ENCODE measurements at places on chromosomes 16 and 17.

GRCh38 chr16:19939553-19939952 is 54.9 kb upstream of the GPRC5B start:
- DNase-seq: no peak

- peak; percentile 61 for DNase-seq
Observed at GRCh38 chr16:30032083-30032819, 1.2 kb upstream of the TLCD3B start.

GRCh38 chr16:68704232-68704867 is 32.7 kb upstream of the CDH1 start:
- DNase-seq: peak; percentile 57

- DNase-seq: no peak
Observed at GRCh38 chr17:27959382-27959709, 66.2 kb upstream of the LYRM9 start.

DNA sequence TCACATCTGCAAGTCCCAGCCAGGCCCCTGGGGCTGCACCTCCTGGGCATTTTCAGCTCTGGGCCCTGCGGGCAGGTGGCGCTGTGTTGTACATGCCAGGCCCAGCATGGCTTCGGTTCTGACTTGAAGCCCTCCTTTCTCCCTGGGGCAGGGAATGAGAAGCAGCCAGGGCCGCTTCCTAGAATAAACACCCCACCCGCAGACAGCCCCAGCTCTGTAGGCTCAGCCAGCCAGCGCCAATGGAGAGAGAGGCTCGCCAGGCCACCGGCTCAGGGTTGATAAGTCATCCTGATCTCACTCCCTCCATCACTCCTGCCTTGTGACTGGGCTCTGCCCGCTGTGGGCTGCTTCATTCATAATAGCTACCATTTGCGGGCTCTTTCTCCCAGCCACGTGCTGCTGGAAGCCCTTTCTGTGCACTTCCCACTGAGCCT is 6.0 kb upstream of the GLIS2 start:
- DNase-seq: peak; percentile 73

DNA sequence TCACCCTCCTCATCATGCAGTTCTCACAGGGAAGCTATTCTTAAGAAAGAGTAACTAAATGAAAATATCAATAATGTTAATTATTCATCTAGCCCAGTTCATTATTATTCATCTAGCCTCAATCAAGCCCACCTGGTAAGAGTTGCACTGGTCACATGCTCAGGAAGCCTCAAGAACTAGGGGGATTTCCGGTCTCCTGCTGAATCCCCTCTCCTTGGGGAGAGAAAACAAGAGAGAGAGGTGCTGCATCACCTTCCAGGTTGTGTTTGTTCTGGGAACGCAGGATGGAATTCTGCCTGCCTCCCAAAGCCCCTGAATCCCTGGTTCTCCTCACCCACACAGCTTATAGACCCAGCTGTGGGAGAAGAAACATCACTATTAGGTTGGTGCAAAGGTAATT is 164.0 kb downstream of the PMP22 start:
- no peak for DNase-seq

GRCh38 chr17:82648742-82649331 is 593 bp upstream of the WDR45B start:
- peak; percentile 38 for DNase-seq

DNA sequence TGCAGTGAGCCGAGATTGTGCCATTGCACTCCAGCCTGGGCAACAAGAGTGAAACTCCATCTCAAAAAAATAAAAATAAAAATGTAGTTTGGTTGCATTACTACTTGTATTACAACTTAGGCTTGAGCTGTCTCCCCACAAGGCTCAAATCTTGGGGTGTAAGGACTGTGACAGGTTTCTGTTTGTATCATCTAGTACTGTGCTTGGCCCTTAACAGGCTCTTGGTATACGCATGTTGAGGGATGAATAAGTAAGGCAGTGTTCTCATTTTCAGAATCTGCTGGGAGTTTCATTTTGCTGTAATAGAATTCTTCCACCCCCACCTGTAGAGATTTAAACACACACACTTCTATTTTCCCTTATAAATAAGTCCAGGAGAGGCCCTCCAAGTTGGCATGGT is 289.4 kb upstream of the EEF2KMT start:
- no peak for DNase-seq

DNA sequence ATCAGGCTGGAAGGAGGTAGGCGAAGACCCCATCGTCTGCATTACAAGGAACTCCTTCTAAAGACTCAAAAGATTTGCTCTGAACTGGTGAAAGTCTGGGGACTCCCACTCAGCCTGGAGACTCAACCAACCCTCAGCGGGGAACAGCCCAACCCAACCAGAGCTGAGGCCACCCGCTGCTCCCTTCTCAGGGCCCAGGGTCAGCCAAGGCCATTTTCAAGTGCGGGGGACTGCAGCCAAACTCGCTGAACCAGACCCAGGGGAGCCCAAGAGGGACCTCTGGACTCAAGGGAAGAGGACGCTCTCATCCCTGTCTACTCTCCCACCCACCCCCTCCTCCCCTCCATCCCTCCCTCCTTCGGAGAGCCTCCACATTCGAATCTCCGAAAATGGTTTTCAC is 24.1 kb downstream of the XYLT1 start:
- DNase-seq: no peak

DNA sequence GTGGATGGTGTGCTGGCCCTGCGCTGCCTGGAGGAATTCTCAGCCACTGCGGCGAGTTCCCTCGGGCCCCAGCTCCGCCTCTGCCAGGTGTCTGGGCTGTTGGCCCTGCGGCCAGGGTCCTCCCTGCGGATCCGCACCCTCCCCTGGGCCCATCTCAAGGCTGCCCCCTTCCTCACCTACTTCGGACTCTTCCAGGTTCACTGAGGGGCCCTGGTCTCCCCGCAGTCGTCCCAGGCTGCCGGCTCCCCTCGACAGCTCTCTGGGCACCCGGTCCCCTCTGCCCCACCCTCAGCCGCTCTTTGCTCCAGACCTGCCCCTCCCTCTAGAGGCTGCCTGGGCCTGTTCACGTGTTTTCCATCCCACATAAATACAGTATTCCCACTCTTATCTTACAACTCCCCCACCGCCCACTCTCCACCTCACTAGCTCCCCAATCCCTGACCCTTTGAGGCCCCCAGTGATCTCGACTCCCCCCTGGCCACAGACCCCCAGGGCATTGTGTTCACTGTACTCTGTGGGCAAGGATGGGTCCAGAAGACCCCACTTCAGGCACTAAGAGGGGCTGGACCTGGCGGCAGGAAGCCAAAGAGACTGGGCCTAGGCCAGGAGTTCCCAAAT is 1.3 kb upstream of the TNFSF13 start:
- no peak for DNase-seq

GRCh38 chr17:55758171-55758570 is 7.3 kb downstream of the PCTP start:
- DNase-seq: no peak

DNA sequence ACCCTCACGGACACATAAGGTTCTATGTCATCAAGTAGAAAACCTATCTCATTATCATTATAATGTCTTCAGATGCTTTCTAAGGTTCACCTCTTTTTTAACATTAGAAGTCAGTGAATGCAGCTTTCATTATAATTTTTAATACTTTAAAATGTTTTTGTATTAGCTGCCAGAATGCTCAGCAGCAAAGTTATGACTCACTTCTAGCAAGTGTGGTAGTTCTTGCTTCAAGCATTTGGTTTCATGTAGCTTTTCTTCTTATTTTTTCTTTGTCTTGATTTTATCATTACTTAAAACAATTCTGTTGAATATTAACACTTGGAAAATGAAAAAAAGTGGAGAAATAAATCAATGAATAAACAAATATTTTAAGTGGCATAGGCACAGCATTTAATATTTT is 23.4 kb downstream of the LPCAT2 start:
- DNase-seq: no peak

DNA sequence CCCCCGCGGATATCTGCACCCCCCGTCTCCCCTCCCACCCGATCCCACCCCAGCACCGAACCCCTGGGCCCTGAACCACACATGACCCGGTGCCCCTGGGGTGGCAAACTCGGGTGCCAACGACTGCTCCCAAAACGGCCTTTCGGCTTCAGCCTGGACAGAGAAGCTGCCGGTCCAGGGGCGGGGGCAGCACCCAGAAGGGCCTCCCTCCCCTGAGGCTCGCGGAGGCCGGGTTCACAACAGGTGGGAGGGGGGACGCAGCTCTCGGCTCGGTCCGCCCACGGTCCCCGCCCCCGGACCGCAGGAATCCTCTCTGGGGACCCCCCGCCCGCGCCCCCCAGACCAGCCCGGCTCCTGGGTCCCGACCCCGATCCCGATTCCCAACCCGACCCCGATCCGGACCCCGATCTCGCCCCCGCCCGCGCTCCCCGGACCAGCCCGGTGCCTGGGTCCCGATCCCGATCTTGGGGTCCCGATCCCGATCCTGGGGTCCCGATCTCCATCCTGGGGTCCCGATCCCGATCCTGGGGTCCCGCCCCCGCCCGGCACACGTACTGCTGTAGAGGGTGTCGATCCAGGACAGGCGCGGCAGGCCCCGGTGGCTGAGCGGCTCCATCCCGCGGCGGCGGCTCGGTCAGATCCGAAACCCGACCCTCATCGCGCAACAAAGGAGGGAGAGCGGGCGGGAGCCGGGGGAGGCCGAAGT is 516 bp downstream of the ABR start:
- peak; percentile 45 for DNase-seq

- no peak for DNase-seq
Observed at GRCh38 chr17:50818921-50819657, 16.3 kb upstream of the WFIKKN2 start.

DNA sequence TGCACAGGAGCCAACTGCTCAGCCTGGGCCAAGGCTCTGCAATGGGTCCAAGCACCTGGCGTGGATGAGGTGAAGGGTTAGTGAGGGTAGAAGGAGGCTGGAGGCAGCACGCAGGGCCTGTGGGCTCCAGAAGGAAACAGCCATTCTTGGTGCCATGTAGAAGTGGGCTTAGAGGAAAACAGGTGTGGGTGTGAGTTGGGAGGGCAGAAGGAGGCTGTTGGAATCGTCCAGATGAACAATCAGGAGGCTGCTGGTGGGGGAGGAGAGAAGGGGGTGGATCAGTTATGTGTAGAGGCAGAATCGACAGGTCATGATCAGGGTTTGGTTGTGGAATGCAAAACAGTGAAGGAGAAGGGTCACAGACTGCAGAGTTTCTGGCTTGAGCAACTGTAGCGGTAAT is 51.7 kb upstream of the ALDH3A2 start:
- DNase-seq: no peak

GRCh38 chr17:16158714-16159113 is 56.6 kb downstream of the NCOR1 start:
- DNase-seq: no peak
